ENCODE measurements at places on chromosomes 11 and 22.

GRCh38 chr22:34804604-34805003 is 261.4 kb upstream of the ISX start:
- no peak for DNase-seq

- DNase-seq: no peak
Measured at GRCh38 chr22:36455571-36456463, 25.6 kb downstream of the TXN2 start.

- DNase-seq: no peak
Measured at GRCh38 chr11:34454308-34455032, 15.7 kb downstream of the CAT start.

GRCh38 chr11:75283391-75283931 is 42.9 kb downstream of the TPBGL start:
- DNase-seq: no peak

DNA sequence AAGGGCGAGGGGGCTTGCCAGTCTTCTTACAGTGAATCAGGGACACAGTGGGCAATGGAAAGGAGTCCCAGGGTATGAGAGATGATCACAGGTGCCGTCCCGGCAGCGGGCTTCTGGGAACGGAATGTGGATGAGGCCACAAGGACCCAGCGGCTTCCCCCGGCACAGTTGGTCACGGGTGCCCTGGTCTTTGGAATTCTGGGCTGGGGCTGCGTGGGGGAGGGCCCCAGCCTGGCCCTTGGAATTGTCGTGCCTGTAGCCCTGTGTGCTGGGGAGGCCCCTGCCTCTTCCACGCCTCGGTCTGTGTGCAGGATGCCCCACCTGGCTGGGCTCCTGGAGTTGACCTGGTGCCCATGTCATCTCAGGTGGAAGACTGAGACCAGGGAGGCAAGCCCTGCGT is 76.6 kb downstream of the FBLN1 start:
- DNase-seq: no peak

GRCh38 chr11:64754124-64754918 is 5.5 kb downstream of the PYGM start:
- no peak for DNase-seq

DNA sequence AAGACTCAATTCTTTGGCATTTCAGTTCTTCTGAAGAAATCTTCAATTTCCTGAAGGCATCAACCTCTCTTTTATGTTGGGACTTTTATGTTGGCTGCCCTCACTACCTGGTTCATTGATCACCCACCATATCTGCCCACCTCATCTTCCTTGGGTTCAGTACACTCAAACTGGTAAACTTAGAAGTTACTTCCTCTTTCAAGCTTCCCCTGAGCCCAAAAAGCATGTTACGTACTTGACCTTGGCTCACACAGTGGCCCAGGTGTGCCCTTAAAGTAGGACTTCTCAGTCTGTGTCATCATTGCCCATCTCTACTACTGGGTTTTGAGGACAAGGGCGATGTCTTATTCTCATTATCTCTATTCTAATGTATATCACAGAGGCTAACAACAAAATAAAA is 86.1 kb downstream of the GRIA4 start:
- no peak for DNase-seq

GRCh38 chr11:3914805-3915204 is 59.3 kb downstream of the STIM1 start:
- no peak for DNase-seq

GRCh38 chr22:33785283-33785968 is 134.8 kb downstream of the LARGE1 start:
- peak; percentile 4 for DNase-seq

GRCh38 chr22:32469799-32470212 is 4.8 kb upstream of the FBXO7 start:
- peak; percentile 9 for DNase-seq

- DNase-seq: no peak
Measured at GRCh38 chr11:33388793-33389525, 131.8 kb downstream of the HIPK3 start.

DNA sequence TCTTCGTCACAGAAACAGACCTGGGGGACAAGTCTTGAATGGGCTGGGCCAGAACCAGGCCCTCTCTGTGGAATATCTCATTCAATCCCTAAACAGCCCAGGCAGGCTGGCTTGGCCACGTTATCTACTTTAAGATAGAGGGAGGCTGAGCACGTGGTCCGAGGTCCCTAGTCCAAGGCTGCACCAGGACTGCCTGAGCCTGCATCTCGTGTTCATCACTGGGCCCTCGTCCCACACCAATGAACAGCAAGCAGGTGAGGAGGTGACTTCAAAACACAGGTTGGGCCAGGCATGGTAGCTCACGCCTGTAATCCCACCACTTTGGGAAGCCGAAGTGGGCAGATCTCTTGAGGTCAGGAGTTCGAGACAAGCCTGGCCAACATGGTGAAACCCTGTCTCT is 20.3 kb upstream of the FGF3 start:
- no peak for DNase-seq

DNA sequence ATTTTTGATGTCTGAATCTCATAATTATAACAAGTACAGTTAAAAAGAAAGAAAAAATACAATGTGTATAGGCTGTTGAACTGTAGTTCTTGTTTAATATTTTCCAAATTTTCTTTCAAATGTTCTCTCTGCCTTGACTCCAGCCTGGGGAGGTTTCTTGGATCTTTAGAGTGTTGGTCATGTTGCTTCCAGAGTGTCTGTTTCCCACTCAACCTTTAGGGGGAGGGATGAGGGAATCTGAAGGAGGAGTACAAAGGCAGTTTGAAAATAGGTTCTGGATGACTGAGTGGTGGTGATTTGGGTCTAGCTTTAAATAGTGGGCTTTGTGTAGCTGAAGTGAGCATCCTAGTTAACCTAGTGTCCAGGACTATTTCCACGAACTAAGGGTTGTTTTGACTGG is 2.0 kb downstream of the CTNND1 start:
- DNase-seq: no peak

GRCh38 chr11:95282291-95282751 is 51.3 kb upstream of the SESN3 start:
- DNase-seq: no peak

- DNase-seq: no peak
Measured at GRCh38 chr11:132972565-132972964, 559.7 kb downstream of the OPCML start.

- DNase-seq: no peak
Measured at GRCh38 chr22:45781459-45781858, 109.8 kb downstream of the ATXN10 start.

DNA sequence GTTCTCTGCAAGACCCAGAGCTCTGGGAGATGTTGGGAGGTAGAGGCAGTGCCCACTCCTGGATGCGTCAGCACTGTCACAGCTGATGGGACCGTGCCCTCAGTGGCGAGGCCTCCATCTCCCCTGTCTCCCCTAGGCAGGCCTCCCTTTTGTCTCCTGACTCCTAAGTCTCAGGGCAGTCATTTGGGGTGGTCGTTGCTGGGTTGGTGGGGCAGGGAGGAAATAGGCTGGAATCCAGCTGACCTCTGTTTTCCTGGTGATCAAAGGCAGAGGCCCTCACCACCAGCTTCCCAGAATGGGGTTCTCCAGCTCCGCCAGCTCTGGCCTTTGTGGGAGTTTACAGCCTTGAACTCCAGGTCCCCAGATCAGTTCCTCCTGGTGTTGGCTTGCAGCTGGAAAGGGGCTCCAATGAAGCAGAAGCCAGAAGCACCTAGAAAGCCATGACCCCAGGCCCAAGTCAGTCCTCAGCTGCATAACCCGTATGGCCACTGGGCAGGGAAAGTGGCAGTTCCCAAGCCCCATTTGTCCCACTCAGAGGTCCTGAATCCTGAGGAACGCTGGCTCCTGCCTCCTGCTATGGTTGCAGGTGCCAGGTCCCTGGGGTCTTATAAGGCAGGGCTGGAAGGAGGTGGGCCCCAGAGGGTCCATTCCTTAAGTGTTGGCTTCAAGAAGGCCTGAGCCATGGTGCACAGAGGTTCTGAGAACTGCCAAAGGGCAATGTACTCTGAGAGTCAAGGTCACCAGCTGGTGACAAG is 7.3 kb upstream of the FXYD2 start:
- DNase-seq: no peak

DNA sequence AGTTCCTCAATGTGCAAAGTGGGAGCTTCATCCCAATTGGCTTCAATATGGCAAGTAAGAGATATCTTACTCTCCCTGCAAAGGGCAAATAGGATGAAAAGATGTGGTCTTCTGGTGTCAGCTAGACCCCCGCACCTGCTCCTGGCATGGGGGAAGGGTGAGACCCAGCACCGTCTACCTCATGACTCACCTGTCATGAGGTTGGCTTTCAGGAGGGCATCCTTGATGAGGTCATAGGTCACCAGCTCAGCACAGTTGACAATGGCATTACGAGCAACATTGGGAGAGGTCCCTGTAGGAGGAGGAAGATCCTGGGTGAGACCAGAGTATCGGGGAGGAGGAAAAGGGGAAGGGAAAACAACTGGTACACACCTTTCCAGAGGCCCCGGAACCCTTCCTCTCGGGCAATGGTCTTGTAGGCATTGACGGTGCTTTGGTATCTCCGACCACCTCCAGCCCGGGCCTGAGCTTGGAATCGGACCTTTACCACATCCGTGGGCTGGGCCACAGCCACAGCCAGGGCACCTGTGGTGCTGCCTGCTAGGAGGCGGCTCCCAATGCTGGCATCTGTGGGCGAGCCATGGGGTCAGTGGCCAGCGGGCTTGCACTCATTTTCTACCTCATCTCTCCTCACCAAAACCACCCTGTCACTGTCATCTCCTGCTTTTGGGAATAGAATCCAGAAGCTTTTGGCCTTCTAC is 6.0 kb downstream of the UCP2 start:
- no peak for DNase-seq

GRCh38 chr11:114610984-114611944 is 15.7 kb upstream of the NXPE4 start:
- no peak for DNase-seq

- no peak for DNase-seq
Measured at GRCh38 chr22:22657712-22658111, 13.3 kb downstream of the GGTLC2 start.

All from activated CD4-positive, alpha-beta T cell treated with anti-CD3 and anti-CD28 coated beads for 48 hours (primary cell).